ENCODE measurements at places on chromosomes 7 and 10. TPM values are rescaled to one million over a fixed set of nuclear protein-coding genes. Genes with fewer than 3 reads are reported as not detected.
A peak's percentile ranks its signal among the peaks of the same experiment; 100 is the strongest.

The RHEB gene
- 106 TPM for total RNA-seq

The VSTM4 gene
- total RNA-seq = 12.5 TPM

The FAM25G gene
- not detected for total RNA-seq

The IL6 gene
- total RNA-seq = 3.3 TPM

- H3K4me1 ChIP-seq = no peaks in the 10 kb centered on the region
- DNase-seq = peak; percentile 46
- no peaks in the 10 kb centered on the region for H3K27me3 ChIP-seq
- no peak overlapping the region for H3K27ac ChIP-seq
- H3K36me3 ChIP-seq = no peaks in the 10 kb centered on the region
Measured at GRCh38 chr10:29344073-29344820, 55.4 kb downstream of the LYZL1 start.

DNA sequence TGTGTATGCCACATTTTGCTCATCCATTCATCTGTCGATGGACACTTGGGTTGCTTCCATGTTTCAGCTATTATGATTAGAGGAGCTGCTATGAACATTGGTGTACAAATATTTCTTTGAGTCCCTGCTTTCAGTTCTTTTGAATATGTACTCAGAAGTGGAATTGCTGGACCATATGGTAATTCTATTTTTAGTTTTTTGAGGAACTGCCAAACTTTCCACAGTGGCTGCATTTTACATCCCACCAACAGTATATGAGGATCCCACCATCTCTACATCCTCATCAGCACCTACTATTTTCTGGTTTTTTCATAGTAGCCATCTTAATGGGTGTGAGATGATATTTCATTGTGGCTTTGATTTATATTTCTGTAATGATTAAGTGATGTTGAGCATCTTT, 44.7 kb upstream of the ZMIZ2 start:
- H3K27me3 ChIP-seq = no peaks in the 10 kb centered on the region
- peaks cover 12% of the 10 kb centered on the region for H3K36me3 ChIP-seq
- no peak overlapping the region for H3K27ac ChIP-seq
- DNase-seq = no peak
- no peaks in the 10 kb centered on the region for H3K4me1 ChIP-seq

- no peak overlapping the region for H3K4me3 ChIP-seq
- no peak overlapping the region for H3K27ac ChIP-seq
- no peaks in the 10 kb centered on the region for H3K4me1 ChIP-seq
- peaks cover 30% of the 10 kb centered on the region for H3K27me3 ChIP-seq
- DNase-seq = no peak
Measured at GRCh38 chr7:45882465-45882810, 5.8 kb upstream of the IGFBP1 start.

- H3K4me3 ChIP-seq = no peak overlapping the region
- H3K4me1 ChIP-seq = no peaks in the 10 kb centered on the region
- H3K27ac ChIP-seq = no peak overlapping the region
- no peaks in the 10 kb centered on the region for H3K27me3 ChIP-seq
- H3K36me3 ChIP-seq = no peaks in the 10 kb centered on the region
- peak; percentile 40 for DNase-seq
Measured at GRCh38 chr10:97081621-97082235, 104.0 kb downstream of the SLIT1 start.

GRCh38 chr10:59432207-59432900, 70.0 kb upstream of the FAM13C start:
- H3K36me3 ChIP-seq = no peaks in the 10 kb centered on the region
- peaks cover 3% of the 10 kb centered on the region for H3K4me1 ChIP-seq
- no peaks in the 10 kb centered on the region for H3K27me3 ChIP-seq
- no peak overlapping the region for H3K4me3 ChIP-seq

DNA sequence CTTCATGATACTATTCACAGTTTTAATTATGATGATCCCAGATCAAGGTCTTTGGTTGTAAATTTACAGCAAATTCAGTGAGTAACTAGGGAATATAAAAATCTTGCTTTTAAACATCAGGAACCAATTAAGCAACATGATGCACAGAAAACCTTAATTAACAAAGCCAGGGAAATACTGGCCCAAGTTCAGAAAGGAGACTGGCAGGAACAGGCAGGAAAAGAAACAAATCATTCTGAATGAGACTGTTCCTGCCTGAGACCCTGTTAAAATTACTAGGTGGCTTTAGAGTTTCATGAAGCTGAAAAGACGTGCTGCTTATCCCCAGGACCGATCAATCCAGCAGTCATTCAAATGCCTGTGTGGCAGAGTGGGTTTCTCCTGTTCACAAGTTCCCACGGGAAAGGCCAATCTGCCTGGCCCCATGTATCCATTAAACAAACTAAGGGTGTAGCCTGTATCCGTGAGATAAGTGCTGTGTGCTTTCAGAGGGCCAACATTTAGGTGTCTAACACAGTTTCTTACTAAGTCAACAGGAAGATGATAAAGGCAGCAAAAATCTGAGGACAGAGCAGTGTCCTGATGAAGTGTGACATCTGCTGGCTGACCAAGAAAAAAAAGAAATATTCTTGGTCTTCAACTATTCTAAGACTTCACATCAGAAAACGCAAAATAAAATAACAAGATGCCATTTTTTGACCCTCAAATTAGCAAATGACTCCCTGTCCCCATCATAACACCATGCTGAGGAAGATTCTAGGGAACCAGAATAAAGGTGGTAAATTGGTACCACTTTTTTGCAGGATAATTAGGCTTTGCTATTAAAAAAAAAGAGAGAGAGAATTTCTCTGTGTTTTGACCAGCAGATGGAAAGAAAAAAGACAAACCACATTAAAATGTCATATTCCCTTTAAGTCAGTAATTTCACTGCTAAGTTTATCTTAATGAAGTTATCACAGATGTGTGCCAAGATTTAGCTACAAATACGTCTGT, 34.2 kb downstream of the PUS7 start:
- H3K27ac ChIP-seq = peak overlapping the region; percentile 17
- no peaks in the 10 kb centered on the region for H3K36me3 ChIP-seq
- H3K27me3 ChIP-seq = no peaks in the 10 kb centered on the region
- H3K4me1 ChIP-seq = peaks cover 3% of the 10 kb centered on the region

DNA sequence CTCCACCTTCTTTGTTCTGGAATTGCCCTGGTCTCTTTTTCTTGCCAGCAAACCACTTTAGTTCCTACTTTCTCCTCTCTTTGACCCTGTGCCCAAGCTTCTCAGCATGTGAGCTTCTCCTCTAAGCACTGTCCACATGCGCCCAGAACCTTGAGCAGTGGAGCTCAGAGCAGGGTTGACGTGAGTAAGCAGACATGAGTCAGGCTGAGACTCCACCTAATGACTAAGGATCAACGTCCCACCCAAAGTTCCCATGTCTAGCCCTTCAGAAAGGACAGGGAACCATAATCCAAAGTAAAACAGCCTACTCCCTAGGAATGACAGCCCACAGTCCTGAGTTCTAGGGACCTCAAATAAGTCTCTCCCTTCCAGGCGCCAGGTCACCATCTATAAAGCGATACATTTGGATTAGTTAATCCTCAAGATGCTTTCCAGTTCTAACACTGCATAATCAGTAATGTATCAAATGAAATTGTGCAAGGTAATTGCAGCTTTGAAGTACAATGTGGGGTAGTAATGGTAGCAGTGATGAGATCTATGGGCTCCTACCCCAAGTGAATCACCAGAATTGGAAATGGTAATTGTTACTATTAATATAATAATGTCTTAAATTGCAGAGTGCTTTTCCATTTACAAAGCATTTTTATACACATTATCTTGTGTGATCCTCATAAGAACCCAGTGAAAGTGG, 44.5 kb downstream of the KCNMA1 start:
- no peaks in the 10 kb centered on the region for H3K36me3 ChIP-seq
- peaks cover 3% of the 10 kb centered on the region for H3K4me1 ChIP-seq
- DNase-seq = no peak
- H3K4me3 ChIP-seq = no peak overlapping the region
- no peaks in the 10 kb centered on the region for H3K27me3 ChIP-seq
- H3K27ac ChIP-seq = no peak overlapping the region

DNA sequence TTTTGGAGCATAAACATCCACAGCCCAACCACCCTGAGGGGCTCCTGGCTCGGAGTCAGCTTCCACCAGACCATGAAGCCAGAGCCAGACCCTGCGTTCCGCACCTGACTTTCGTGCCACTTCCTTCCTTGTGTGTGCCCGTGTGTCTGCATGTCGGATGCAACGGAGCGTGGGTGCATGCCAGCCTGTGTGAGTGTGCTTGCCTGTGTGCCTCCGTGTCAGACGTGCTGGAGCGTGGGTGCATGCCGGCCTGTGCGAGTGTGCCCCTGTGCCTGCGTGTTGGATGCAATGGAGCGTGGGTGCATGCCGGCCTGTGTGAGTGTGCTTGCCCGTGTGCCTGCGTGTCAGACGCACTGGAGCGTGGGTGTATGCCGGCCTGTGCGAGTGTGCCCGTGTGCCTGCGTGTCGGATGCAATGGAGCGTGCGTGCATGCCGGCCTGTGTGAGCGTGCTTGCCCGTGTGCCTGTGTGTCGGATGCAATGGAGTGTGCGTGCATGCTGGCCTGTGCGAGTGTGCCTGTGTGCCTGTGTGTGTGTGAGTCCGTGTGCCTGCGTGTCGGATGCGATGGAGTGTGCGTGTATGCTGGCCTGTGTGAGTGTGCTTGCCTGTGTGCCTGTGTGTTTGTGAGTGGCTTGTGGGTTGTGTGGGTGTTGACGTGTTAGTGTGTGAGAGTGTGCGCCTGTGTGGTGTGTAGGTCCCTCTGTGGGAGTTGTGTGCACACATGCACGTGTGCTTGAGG, 28.1 kb upstream of the KNDC1 start:
- no peak overlapping the region for H3K27ac ChIP-seq
- H3K4me1 ChIP-seq = no peaks in the 10 kb centered on the region
- DNase-seq = peak; percentile 11
- H3K36me3 ChIP-seq = no peaks in the 10 kb centered on the region
- no peaks in the 10 kb centered on the region for H3K27me3 ChIP-seq

GRCh38 chr10:26566525-26567350, 128.6 kb downstream of the APBB1IP start:
- H3K27ac ChIP-seq = no peak overlapping the region
- H3K27me3 ChIP-seq = no peaks in the 10 kb centered on the region
- no peak for DNase-seq
- H3K4me3 ChIP-seq = peak overlapping the region; percentile 41
- H3K36me3 ChIP-seq = peaks cover 3% of the 10 kb centered on the region

- no peak for DNase-seq
- no peaks in the 10 kb centered on the region for H3K36me3 ChIP-seq
- H3K4me1 ChIP-seq = no peaks in the 10 kb centered on the region
- no peak overlapping the region for H3K4me3 ChIP-seq
- no peak overlapping the region for H3K27ac ChIP-seq
- H3K27me3 ChIP-seq = no peaks in the 10 kb centered on the region
Measured at GRCh38 chr7:25009257-25009656, 29.3 kb upstream of the OSBPL3 start.

DNA sequence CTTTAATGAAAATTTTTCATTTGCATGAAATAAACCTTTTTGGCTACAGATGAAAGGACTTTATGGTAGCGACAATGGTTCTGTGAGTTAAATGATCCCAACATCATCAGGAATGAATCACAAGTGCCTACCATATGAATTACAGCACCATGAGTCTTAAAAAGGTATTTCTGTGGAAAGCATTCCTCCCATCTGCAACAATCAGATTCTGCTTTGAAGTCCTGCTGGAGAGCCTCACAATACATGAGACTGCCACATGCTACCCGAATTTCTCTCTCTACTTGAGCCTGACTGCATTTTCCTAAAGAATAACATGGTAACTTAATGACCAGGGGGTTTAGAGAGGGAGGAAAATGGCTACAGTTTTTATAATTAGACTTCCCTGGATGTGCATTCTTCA, 190.3 kb downstream of the TWIST1 start:
- no peak overlapping the region for H3K27ac ChIP-seq
- H3K4me1 ChIP-seq = no peaks in the 10 kb centered on the region
- H3K4me3 ChIP-seq = no peak overlapping the region

- peaks cover 3% of the 10 kb centered on the region for H3K36me3 ChIP-seq
- H3K27ac ChIP-seq = peak overlapping the region; percentile 78
- DNase-seq = peak; percentile 46
- H3K4me3 ChIP-seq = peak overlapping the region; percentile 83
- H3K27me3 ChIP-seq = no peaks in the 10 kb centered on the region
Measured at GRCh38 chr7:92246360-92247101, 757 bp downstream of the ANKIB1 start.

Data from heart left ventricle (tissue), 16 donors.